ENCODE measurements at places on chromosomes 7 and 10. TPM values are rescaled to one million over a fixed set of nuclear protein-coding genes. Genes with fewer than 3 reads are reported as not detected.

DNA sequence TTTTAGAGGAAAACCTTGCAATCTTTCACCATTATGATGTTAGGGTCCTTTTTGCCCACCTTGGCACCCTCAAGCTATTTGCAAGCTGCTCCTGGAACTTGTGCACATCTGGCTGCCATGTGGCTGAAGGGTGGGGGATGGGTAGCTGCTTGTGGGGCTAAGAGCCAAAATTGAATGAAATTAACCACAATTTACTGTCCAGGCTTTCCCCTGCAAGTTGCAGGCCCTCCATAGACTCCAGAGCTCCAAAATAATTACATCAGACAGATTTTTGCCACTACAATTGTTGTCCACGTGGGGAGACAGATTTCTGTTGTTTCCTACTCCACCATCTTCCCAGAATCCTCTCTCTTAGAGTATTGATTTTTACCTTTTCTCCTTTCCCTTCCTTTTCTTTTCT lies 19.1 kb downstream of the PI4K2A start:
- DNase-seq, result no peak

BEND7 gene
- total RNA-seq, result 16.2 TPM

GRCh38 chr7:140156460-140157080 lies 20.2 kb downstream of the KDM7A start:
- no peak for DNase-seq

TMEM72 gene
- total RNA-seq, result 0.21 TPM

DNA sequence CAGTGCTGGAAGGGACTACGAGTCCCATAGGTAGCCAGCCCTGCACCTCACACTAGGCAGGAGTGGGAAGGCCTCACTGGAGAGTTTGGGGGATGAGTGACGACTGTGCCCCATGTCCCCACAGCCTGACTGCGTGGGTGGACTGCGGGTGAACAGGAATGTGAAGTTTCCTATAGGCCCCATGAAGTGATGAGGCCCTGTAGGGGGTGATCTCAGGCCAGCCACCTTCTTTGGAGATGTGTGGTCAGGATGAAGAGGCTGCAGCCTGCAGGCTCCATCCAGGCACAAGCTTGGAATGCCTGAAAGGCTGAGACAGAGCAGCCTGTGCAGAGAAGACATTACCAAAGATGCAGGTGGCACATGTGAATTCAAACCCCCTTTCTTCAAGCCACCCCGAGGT lies 94.9 kb downstream of the CPXM2 start:
- DNase-seq, result no peak

Measured in left cardiac atrium (tissue), 4 donors.